ENCODE measurements at places on chromosomes 11 and 22.

GRCh38 chr11:125062931-125063428 lies at the start of gene SLC37A2:
Gene SLC37A2 (plus strand): TSS chr11:125063305. CDS start chr11:125063368, 63 bp downstream.
- DNase-seq: no peak

- no peak for DNase-seq
These were observed 75.7 kb upstream of the MYO18B start for GRCh38 chr22:25666308-25666707.

GRCh38 chr11:113906516-113906915 lies 1.9 kb downstream of the HTR3B start:
- DNase-seq: no peak

DNA sequence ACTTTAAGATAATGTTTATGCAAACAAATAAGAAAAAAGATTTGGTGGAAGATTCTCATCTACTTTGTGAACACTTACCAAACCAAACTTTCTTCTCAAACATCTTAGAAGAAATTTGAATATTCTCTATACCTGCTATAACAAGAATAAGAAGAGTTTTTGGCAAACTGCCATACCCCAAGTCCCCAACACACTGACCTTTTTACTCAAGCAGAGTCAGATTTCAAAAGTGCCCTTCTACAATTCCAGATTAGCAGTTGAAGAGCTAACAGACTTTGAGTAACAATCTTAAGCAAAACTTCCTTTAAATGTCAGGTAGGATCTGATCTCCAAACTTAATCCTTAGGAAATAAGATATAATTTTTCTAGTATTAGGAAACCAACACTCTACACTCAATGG lies 33.9 kb downstream of the TSG101 start:
- DNase-seq: no peak

DNA sequence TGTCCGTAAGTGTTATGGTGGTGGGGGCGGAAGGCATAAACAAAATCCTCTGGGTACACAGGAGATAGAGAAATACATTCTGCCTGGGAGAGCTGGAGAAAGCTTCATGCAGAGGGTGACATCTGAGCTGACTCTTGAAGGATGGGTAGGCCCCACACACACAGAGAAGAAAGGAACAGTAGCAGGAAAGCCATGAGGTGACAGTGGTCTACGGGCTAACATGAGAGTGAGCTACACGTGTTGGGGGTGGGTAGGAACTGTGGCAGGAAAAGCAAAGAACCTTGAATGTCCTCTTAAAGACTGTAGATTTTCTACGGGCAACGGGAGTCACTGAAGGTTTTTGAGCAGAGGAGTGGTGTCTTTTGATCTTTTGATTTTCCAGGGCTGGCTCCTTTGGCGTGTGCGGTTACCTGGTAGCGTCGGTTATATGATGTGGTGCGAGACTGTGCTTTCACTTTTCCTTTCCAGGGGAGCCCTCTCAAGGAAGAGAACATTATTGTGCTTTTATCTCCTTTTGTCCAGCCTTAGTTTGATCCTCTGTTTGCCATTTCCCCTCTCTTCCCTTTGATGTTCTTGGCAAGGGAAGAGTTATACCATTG lies 39.7 kb downstream of the ADAMTS8 start:
- DNase-seq: no peak

- DNase-seq: no peak
These were observed 48.4 kb downstream of the PDE2A start for GRCh38 chr11:72625691-72626413.

GRCh38 chr11:95693298-95693697 lies 96.3 kb downstream of the FAM76B start:
- no peak for DNase-seq

GRCh38 chr22:33110562-33111163 lies 52.5 kb upstream of the SYN3 start:
- DNase-seq: no peak

- no peak for DNase-seq
These were observed 12.7 kb upstream of the C11orf91 start for GRCh38 chr11:33713151-33713855.

GRCh38 chr11:45525393-45525792 lies 140.0 kb downstream of the CHST1 start:
- no peak for DNase-seq

DNA sequence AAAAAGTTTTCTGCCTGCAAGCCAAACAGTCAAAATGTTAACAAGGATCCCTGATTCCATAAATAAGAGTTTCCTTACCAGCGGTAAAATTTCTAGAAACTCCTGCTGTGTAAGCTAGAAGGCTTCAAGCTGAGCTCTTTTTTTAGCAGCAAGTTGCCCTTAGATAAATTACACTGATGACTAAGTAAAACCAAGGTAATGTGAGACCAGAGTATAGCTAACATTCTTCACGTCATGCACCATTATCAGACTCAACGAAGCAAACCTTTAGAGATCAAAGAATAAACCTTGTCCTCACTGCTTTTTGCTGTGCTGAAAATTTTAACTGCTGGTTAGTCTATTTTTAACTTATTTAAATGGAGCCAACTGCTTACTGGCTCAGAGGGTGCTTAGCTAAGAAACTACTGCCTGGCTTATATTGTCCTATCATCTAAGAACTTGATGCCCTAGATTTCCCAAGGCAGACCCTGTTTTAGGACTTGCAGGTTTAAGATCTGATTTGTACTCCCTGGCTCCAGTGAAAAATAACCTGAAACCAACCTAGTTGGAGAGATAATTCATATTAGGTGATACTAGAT lies 900.7 kb downstream of the JRKL start:
- DNase-seq: no peak

DNA sequence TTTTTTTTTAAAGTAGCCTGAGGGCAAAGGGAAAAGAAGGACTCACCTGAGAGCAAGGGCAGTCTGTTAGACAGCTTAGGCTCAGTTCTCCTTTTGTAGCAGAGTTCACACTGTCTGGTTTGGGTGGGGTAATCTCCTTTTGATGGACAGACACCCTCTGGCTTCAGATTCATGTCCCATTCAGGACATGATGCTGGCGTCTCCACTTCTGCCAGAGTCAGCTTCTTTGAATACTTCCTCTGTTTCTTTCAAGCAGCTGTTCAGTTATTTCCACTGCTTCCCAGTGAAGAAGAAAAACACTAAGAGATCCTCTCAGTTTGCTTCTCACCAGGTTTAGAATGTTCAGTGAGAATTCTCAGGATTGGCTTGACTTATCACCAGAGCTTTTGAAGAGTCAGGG lies 79.0 kb upstream of the HSD17B12 start:
- no peak for DNase-seq

GRCh38 chr11:68976563-68976962 lies 4.2 kb downstream of the MRGPRD start:
- DNase-seq: no peak

GRCh38 chr11:72777755-72778278 lies 16.0 kb downstream of the STARD10 start:
- no peak for DNase-seq

- no peak for DNase-seq
These were observed 52.3 kb downstream of the CCDC34 start for GRCh38 chr11:27310707-27311106.

DNA sequence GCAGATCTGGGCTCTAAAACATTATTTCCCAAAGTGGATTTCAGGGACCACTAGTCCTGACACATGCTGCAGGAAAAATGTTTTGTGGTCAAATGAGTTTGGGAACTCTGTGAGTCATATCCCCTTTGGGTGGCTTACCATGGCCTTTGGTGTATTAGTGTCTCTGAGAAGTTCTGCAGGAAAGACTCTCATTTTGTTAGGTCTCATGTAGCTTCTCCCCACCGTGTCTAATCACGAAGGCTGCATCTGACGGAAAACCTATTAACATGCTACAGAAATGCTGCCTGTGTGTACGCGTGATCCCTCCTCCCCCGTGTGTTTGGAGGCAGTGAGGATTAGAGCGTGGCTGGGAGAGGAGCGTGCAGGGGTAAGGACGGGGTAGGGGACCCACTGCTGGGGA lies 191.7 kb downstream of the ST3GAL4 start:
- no peak for DNase-seq

GRCh38 chr22:48181263-48181955 lies 1419.0 kb downstream of the TBC1D22A start:
- DNase-seq: no peak

DNA sequence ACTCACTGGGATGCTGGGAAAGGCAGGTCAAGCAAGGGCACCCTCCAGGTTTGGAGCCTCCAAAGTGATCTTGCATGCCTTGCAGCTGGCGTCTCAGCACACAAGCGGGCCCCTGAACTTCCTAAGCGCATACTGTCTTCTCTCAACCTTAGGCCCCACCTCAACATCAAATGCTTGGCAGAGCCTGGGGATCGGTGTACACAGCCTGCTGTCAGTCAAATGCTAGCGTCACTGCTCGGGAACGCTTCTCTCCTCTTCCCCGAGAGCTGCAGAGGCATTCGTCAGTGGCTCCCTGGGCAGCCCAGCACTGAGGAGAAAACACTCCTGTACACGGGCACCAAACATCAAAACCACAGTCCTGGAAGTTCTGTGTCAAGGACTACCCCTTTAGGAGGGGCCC lies 124.9 kb downstream of the C11orf58 start:
- DNase-seq: no peak

DNA sequence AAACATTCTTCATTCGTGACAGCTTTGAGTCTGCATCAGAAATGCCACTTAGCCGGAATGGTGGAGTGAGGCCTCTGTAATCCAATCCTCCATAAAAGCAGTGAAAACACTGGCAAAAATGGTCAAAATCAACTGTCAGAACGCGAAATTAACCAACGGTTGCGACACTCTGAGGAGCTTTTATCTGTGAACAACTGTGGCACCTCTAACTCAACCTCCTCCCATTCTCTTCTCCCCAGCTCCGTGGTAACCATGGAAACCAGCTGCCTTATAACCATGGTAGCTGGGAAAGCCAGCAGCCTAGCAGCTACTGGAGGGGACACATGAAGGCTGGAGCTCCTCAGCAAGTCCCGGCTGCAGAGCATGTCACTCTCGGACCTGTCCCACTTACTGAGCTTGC lies 20.3 kb downstream of the AP2A2 start:
- DNase-seq: no peak

- DNase-seq: peak; percentile 38
These were observed 11.0 kb upstream of the SLC5A4 start for GRCh38 chr22:32265882-32266767.

GRCh38 chr22:47605441-47605840 lies 843.0 kb downstream of the TBC1D22A start:
- DNase-seq: no peak

- DNase-seq: no peak
These were observed 45.9 kb downstream of the TBX1 start for GRCh38 chr22:19806213-19807160.

DNA sequence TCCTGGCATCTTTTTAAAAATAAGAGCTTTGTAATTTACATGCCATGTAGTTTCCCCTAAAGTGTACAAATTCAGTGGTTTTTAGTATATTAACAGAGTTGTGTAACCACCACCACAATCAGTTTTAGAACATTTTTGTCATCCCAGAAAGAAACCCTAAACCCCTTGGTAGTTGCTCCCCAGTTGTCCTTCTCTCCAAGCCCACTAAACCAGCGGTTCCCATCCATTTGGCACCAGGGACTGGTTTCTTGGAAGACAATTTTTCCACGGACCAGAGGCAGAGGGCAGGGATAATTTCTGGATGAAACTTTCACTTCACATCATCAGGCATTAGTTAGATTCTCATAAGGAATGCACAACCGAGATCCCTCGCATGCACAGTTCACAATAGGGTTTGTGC lies 22.6 kb downstream of the CABIN1 start:
- DNase-seq: no peak

GRCh38 chr11:58506935-58507334 lies 970 bp downstream of the OR5B21 start:
- no peak for DNase-seq

DNA sequence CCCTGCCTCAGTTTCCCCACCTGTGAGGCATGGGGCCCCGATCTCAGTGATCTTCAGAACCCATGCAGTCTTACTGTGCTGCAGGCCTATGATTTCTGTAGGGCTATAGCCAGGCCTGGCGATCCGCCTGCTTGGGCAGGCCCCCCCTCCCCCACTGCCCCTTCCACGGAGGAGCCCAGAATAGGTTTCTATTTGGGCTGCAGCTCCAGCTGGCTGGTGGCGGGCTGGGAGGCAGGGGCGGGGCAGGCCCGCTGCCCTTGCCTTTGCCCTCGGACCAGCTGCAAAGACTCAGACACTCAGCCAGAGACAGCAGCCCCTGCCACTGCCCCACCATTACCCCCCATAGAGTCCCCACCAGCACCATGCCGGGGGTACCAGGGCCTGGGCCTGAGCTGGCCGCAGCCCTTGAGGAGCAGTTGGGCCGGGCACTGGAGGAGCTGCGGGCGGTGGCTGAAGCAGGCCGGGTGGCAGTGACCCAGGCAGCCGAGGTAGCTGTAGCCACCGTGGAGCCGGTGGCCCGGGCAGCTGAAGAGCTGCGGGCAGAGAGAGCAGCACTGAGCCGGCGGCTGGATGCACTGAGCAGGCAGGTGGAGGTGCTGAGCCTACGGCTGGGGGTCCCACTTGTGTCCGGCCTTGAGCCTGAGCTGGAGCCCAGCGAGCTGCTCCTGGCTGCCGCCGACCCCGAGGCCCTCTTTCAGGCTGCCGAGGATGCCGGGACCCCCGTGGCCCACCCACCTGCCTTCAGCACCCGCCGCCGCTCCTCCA lies 12.2 kb downstream of the SMTN start:
- no peak for DNase-seq

- no peak for DNase-seq
These were observed 21.6 kb downstream of the AAMDC start for GRCh38 chr11:77842441-77843121.

DNA sequence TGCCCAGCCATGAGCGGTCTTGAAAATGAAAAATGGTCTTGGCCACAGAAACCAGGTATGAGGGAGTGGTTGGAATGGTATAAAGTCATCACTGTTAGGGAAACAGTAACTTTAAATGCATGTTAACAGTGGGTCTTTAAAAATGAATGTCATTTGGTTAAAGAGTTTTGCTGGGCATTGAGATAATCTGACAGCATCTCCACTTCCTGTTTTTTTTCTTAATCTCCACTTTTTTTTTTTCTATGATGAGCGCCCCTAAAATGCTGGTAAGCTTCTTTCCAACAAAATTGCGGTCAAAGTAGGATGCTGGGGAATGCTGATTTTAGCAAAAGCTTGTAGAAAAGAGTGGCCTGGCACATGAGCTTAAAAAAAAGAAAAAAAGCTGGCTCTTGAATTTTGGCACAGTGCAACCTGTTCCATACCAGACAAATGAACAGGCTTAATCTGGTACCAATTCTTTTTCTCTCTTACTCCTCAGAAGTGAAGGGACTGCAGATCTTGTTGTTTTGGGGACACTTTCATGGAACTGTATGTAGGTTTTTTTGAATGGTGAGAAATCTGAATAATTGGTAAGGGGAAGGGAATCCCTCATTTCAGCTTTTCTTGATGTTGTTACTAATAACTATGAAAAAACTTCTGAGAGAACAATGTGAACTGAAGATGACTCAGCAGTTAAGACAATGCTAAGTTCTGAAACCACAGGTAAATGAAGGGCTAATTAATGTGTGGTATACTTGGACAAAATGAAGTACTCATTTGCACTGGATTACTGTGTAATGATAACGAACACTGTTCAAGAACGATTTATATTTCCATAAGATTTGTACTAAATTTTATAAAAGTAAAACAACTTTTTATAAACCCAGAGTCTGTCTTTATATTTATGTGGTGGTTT lies 3.1 kb upstream of the ARHGEF12 start:
- no peak for DNase-seq

- no peak for DNase-seq
These were observed 12.8 kb upstream of the BACE1-AS start for GRCh38 chr11:117278347-117278746.

Measured in DMS 273 treated with DMSO at 0.1 percent for 48 hours (cell line).